NCI-H187 treated with DMSO at 0.1 percent for 48 hours (cell line): ENCODE measurements at places on chromosomes 1 and 21.

DNA sequence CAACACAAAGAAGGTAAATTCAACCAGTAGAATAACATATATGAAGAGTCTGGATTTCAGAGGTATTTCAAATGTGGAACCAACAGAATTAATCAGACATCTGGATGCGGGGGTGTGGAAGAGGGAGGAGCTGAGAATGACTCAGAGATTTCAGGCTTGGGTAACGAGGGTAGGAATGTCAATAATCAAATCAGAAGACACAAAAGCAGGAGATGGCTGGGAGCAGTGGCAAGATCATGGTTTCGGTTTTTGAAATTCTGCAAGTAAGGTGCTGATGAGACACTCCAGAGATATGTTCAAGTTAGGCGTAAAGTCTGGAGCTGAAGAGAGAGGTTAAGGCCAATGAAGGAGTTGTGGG is 64.0 kb downstream of the PLPPR5 start:
- no peak for DNase-seq

GRCh38 chr1:54180701-54181360 is 19.0 kb downstream of the CYB5RL start:
- DNase-seq: no peak

- no peak for DNase-seq
Observed at GRCh38 chr1:16968372-16968771, 12.0 kb downstream of the MFAP2 start.

- no peak for DNase-seq
Observed at GRCh38 chr1:17020502-17020901, 8.8 kb upstream of the ATP13A2 start.

- no peak for DNase-seq
Observed at GRCh38 chr1:203826175-203826574, 30.8 kb downstream of the ZBED6 start.

GRCh38 chr1:234844479-234845031 is 234.6 kb upstream of the IRF2BP2 start:
- DNase-seq: no peak

GRCh38 chr1:203306089-203306964 is 1.0 kb downstream of the BTG2 start:
- no peak for DNase-seq

DNA sequence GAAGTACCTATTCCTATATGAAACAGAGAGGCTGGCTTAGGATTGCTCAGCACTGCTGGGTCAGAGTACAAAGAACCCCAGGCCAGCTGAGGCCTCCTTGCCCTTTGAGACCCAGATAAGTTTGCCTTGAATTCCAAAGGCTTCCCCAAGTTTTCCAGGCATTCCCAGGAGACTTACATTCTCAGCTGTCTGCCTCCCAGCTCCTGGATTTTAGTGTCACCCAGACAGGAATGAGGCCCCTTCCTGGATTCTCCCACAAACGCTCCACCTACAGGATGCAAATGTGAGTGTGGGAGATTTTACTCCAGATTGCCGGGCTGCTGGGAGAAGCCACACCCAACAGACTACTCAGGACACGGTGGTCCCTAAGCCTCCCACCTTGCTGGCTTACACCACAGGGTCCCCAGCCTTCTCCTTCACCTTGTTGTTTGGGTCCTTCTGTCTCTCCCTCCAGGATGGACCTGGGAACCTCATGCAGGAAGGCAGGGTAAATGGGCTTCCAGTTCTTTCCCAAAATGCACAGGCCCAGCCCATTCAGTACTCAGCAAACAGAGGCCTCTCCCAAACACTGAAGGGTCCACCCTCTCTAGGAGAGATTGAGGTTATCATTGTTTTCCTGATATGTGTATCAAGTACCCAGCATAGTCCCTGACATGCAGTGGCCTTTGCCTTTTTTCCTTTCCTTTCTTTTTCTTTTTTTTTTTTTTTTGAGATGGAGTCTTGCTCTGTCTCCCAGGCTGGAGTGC is 10.6 kb downstream of the RHBG start:
- no peak for DNase-seq

DNA sequence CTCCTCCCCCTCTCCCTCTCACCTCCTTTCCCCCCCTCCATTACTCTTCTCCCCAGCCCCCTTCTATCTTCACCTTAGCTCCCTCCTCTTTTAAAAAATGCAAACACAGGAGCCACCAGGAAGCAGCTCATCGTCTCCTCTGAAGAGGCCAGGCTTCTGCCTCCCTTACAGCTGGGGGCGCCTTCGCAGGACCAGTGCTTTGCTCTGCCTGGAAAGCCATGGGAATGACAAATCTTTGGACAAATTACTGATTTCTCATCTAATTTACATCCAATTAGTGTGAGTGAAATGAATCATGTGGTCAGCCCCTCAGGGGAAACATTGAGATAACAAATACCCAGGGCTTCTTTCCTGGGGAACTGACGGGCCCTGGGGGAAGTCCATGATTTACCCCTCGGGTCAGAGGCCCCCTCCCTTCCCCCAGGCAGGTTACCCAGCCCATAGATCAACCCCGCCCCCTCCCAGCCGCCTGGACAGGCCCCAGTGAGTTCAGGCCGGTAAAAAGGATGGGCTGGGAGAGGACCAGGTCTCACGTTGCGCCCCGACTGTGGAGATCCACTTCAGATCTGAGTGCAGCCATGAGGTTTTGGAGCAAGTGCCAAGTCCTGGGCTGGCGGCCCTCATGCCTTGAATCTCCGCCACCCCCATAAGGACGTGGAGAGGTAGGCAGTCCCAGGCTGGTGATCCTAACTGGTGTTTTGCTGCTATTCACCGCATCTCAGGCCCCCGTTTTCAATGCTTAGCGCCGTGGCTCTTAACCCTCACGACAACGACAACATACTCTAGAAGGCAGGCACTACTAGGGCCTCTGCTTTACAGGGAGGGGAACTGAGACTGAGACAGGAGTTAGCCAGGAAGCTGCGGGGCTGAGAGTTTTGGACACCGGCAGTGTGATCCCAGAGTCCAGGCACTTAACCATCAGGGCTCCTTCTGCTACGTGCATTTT is 300.8 kb downstream of the RRAGC start:
- no peak for DNase-seq

- no peak for DNase-seq
Observed at GRCh38 chr1:239388578-239388977, 2.2 kb downstream of the CHRM3 start.

DNA sequence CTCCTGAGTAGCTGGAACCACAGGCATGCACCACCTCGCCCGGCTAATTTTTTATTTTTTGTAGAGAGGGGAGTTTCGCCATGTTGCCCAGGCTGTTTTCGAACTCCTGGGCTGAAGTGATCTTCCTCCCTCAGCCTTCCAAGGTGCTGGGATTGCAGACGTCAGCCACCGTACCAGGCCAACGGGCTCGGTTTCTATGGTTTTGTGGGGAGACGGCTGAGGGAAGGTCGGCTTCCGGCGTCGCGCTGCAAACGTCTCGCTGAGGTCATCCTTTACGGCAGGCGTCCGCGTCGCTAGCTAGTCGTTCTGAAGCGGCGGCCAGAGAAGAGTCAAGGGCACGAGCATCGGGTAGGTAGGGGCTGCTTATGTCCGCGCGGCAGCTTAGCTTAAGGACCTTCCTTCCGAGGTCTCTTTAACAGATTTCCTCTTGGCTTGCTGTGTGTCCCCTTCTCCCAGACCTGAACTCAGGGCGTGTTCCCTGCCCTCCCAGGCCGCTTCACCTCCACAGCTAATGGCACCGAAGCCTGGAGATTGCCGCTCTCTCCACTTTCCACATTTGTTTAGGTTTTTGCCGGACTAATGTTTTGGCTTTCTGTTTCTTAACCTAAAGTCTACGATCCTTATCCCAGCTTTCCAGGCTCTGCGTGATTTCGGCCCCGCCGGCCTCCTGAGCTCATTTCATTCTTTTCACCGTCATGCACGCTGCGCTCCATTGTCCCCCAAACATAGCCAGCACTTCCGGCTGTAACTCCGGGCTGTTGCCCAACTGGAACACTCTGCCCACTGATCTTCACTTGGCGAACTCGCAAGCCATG is at the start of gene NDUFS5:
Gene NDUFS5 (plus strand): TSS at position 300 of the 815 bp plus-strand sequence. CDS start 2,375 bp downstream, outside the sequence.
- peak; percentile 68 for DNase-seq

GRCh38 chr1:192967211-192967877 is 91.8 kb downstream of the UCHL5 start:
- DNase-seq: no peak

DNA sequence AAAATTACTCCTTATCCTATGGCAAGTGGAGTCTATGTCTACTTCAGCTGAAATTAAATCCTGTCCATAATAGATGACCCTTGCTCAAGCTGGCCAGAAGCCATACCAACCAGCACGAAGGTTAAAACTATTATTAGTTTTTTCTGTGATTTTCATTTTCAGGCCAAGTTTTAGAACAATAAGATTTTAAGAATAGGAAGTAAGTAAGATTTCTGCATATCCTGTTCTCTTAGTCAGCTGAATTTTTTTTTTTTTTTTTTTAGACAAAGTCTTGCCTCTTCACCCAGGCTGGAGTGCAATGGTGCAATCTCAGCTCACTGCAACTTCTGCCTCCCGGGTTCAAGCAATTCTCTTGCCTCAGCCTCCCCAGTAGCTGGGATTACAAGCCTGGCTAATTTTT is 6.1 kb upstream of the RBP7 start:
- DNase-seq: no peak

DNA sequence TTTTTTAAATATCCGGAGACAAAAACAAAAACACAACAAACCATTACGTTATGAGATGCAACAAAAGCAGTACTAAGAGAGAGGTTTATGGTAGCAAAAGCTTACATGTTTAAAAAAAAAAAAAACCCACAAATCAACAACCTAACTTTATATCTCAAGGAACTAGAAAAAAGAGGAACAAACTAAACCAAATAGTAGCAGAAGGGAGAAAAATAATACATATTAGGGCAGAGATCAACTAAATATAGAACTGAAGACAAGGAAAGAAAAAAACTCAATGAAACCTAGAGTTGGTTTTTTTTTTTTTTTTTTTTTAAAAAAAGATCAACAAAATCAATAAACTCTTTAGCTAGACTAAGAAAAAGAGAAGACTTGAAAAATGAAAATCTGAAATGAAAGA is 34.9 kb downstream of the ZNF644 start:
- DNase-seq: no peak

GRCh38 chr21:41571938-41572510 is 64.1 kb upstream of the TMPRSS2 start:
- no peak for DNase-seq

DNA sequence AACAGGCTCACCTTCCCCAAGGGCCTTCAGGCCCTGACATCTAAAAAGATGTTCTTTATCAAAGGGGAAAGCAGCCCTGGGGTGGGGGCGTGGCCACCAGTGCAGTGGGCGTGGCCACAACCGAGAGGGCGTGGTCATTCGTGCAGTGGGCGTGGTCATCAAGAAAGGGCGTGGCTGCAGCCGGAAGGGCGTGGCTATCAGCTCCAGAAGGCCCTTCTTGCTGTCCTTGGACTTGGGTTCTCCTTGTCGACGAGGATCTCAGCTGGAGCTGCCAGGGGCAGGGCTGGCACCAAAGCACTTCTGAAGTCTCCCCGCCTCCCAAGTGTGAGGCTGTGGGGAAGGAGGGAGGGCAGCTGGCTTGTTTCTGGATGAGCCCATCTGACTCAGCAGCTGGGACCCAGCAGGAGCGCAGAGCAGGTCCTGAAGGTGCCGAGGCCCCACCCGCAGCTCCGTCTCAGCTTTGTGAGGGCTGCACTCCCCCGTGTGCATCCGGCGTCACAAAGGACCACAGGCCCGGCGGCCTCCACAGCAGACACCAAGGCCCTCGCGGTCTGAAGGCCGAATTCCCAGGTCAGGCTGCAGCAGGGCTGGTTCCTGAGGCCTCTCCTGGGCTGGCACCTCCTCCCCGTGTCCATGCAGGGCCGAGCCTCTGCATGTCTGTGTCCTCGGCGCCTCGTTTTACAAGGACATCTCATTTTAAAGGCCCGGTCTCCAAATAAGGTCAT is 12.8 kb downstream of the PDE9A start:
- no peak for DNase-seq

- DNase-seq: no peak
Observed at GRCh38 chr21:15130751-15131150, 66.0 kb upstream of the NRIP1 start.

DNA sequence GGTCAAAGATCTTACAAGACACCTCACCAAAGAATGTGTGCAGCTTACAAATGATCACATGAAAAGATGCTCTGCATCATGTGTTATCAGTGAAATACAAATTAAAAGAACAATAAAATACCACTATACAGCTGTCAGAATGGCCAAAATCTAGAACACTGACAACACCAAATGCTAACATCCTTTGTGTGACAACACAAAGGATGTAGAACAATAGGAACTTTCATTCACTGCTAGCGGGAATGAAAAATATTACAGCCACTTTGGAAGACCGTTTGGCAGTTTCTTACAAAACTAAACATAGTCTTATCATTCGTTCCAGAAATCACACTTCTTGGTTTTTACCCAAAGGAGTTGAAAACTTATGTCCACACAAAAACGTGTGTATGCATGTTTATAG is 20.6 kb upstream of the SELP start:
- DNase-seq: no peak

- DNase-seq: no peak
Observed at GRCh38 chr1:221203224-221204054, 324.2 kb downstream of the HLX start.

- DNase-seq: no peak
Observed at GRCh38 chr1:23553231-23554126, 5.8 kb downstream of the ID3 start.

GRCh38 chr1:200262326-200262965 is 147.4 kb downstream of the ZNF281 start:
- DNase-seq: no peak

- no peak for DNase-seq
Observed at GRCh38 chr1:237134929-237135328, 92.9 kb downstream of the RYR2 start.

- no peak for DNase-seq
Observed at GRCh38 chr1:200708769-200709168, 29.9 kb upstream of the CAMSAP2 start.

DNA sequence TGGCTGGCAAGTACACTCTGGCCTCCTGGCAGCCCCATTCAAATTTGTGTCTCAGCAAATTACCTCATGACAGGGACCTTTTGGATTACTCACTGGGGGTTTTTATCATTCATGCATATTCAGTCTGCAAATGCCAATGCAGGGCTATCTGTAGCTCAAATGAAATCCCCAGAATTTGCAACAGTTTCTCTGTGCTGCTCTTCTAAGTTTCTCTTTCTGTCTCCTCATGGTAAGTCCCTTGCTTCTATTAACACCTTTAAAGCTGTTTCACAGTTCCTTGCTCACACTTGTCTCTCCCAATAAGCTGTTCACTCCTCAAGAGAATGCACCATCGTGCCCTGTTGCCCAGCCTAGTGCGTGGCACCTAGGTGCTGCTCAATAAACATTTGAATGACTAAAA is 3.3 kb upstream of the FAM78B start:
- no peak for DNase-seq

DNA sequence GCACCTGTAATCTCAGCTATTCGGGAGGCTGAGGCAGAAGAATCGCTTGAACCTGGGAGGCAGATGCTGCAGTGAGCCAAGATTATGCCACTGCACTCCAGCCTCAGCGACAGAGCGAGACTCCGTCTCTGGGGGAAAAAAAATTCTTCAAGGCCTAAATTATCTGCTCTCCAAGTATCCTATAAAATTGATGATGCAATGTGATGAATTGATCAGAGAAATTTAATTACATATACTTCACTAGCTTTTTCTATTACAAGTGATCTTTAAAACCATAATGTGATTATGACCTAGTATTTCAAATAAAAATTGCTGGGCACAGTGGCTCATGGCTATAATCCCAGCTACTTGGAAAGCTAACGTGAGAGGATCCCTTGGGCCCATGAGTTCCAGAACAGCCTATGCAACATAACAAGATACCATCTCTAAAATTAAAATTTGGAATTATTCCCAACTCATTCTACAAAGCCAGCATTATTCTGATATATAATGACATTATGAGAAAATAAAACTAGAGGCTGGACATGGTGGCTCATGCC is 43.7 kb downstream of the ARID4B start:
- no peak for DNase-seq

- DNase-seq: no peak
Observed at GRCh38 chr1:53210352-53210751, 10.1 kb downstream of the CZIB start.

GRCh38 chr1:228487336-228488124 is at the start of gene RNF187:
Gene RNF187 (plus strand): TSS chr1:228487382.
- no peak for DNase-seq
